ENCODE measurements at places on chromosomes 2 and 18.

GRCh38 chr2:239400596-239401066 is at the start of gene HDAC4:
HDAC4 (minus strand) TSS chr2:239401020; CDS start chr2:239352699, 48,321 bp downstream.
- no peak for DNase-seq

DNA sequence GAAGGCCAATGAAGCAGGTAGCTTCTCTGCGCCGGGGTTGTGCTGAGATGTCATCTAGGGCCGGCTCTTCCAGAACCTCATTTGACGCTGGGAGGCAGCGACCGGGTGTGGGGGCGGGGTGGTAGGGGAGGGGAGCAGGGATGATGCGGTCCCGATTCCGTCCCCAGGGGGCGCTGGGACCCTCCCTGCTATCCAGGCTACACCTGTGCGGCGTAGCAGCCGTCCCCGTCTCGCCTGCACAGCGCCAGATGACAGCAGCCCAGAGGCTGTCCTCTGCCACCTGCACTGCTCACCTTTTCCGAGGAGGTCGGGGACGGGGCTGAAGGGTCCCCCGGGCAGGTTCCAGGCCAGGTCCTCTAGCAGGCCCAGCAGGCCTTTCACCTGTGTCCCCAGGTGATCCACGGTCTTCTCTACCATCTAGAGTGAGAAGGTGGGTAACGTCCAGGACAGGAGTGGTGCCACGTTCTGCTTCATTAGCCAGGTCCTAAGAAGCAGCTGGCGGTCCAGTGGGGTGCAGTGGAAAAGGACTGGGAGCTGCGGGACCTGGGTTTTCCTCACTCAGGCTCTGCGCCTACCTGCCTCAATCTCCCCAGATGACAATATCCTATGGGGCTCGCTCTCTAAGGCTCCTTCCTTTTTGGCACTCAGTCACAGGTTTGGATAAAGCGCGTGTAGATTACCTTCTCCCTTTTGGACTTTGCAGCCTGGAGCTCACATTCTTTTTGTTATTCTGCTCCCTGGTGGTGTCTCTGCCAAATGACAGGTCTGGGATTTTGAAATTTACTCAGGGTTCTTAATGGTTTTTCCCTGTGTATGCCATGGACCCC is 56.0 kb upstream of the RAB6C start:
- peak; percentile 46 for DNase-seq

- DNase-seq = no peak
These were observed 238.6 kb upstream of the SLC8A1 start for GRCh38 chr2:40690525-40690924.

DNA sequence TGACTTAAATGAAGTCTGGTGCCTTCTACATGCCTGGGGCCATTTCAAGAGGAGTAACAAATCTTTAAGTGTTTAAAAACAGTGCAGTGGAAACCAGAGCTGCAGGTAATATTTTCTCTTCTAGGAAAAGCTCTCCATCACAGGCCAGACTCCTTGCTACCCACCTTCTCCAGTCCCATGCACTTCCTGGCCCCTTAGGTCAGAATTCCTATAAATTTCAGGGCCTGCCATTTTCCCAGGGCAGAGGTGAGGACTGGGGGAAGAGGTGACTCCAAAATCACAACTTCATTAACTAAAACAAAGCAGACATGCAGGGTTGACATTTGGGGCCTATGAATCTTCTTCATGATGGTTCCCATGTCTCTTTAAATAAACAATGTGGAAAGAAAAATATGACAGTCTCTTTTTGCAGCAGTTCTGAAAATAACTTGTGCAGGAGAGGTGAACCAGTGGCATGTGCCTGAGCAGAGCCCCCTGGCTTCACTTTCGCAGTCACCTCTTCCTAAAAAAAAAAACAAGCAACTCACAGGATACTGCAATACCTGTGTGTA is 63.7 kb upstream of the TANC1 start:
- DNase-seq = no peak

GRCh38 chr18:49757513-49758262 is 55.6 kb downstream of the ACAA2 start:
- DNase-seq = no peak

Measured in SHP77 (cell line).